Neural progenitor cell (in vitro differentiated cells): ENCODE measurements at places on chromosomes 2 and 18.

DNA sequence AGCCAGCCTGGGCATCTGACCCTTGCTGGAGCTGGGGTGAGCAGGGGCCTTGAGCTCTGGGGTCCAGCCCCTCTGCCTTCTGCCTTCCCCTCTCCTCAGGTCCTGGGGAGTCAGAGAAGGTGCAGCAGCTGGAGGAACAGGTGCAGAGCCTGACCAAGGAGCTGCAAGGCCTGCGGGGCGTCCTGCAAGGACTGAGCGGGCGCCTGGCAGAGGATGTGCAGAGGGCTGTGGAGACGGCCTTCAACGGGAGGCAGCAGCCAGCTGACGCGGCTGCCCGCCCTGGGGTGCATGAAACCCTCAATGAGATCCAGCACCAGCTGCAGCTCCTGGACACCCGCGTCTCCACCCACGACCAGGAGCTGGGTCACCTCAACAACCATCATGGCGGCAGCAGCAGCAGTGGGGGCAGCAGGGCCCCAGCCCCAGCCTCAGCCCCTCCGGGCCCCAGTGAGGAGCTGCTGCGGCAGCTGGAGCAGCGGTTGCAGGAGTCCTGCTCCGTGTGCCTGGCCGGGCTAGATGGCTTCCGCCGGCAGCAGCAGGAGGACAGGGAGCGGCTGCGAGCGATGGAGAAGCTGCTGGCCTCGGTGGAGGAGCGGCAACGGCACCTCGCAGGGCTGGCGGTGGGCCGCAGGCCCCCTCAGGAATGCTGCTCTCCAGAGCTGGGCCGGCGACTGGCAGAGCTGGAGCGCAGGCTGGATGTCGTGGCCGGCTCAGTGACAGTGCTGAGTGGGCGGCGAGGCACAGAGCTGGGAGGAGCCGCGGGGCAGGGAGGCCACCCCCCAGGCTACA is 3.8 kb downstream of the EMILIN1 start:
- DNase-seq = no peak

DNA sequence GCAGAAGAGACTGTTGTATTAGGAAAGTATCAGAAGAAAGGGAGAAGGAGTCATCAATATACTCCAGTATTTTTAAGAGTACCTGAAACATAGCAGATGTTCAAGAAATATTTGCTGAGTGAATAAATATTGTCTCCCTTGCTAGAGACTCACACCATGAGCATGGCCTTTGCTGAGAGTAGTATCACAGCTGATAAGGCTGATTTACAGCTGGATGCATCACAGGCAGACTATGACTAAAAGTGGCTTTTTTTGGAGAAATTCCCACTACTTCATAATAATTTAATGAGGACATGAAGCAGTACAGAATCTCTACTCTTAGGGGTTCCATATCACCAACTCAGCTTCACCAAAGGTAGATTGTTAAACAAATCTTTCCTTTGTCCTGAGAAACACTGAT is 373.3 kb downstream of the RBM43 start:
- no peak for DNase-seq

DNA sequence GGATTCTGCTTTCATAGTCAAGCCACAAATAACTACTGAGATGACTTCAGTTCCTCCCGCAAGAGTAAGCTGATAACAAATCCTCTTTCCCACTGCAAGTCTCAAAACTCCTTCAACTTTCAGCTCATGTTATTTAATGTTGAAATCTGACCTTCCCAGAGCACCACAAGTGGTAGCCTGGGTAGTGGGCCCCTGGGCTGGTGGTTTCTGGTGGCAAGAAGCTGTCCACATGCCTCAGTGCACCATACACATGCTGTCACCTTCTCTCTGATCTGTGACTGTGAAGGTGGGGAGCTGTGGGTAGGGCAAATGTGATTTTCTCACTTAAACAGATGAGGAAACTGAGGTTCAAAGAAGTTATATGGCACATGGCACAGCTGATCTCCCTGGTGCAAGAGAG is 246.1 kb upstream of the EPAS1 start:
- no peak for DNase-seq

GRCh38 chr2:230128623-230129342 is 60.1 kb upstream of the SLC16A14 start:
- no peak for DNase-seq

DNA sequence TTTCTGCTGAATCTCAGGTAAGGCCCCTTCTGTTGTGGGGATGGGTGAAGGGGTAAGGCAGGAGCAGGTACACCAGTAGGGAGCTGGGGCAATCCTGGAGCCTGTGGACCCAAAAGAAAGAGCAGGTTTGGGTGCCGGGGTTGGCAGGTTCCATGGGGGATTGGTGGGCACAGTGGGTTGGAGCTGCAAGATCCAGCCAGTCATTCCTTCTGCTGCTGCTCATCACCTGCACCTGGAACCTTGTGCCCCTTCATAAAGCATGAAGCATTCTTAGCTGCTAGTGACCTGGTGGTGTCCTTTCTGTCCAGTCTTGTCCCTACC is 24.9 kb downstream of the FHOD3 start:
- no peak for DNase-seq

GRCh38 chr2:141555876-141556470 is 574.8 kb downstream of the LRP1B start:
- DNase-seq = no peak

GRCh38 chr2:108594982-108595464 is 60.8 kb downstream of the LIMS1 start:
- DNase-seq = no peak

- DNase-seq = peak; percentile 97
Measured at GRCh38 chr2:218322768-218323525, 30.6 kb upstream of the TMBIM1 start.

- no peak for DNase-seq
Measured at GRCh38 chr2:207960911-207961310, 64.4 kb downstream of the PLEKHM3 start.

DNA sequence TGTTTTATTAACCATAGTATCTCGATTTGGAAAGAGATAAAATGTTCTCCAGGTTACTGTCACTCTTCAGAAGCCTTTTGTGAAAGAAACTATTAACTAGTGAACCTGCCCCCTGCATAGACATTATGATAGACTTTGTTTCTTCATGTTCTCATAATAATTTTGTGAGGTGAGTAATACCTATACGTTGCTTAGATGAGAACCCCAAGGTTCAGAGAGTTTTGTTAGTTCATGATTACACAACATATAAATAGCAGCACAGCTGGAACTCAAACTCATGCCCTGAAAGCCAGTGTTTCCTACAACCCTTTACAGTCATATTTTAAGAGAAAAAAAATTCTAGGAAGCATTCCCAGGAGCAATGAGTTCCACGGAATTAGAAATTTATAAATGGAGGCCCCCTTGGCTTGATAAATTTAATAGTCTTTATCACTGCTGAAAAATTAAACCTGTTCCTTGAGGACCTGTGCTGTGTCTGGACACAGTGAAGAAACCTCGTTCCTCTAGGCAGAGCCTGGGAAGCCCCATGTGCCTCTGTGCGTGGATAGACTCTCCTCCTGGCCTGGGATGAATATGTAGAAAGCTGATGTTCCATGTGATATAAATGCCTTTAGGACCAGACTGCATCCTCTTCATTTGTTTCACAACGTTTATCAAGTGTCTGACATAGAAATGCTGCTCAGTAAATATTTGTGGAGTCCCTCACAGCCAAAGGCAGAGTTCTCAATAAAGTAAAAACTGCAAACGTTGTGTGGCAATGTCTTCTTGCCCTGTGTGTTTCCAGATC is 1257.0 kb upstream of the GYPC start:
- no peak for DNase-seq

DNA sequence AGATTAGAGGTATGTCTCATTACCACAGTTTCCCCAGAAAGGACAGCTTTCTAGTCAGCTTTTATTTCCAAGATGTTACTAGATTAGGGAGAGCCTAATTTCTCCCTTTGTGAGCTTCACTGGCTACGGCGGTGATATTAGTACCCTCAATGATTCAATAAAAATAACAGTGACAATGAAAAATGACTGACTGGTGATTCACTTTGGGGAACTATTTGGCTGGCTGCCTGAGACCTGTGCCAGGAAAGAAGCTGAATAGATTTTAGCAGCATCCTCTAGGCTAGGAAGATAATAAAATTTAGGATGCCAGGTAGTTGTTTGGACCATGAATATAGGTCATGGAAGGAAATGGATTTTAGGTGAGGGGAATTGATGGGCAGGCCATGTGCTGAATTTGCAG is 178.7 kb downstream of the FMNL2 start:
- no peak for DNase-seq

GRCh38 chr18:11860594-11861450 is 9.6 kb downstream of the CHMP1B start:
- DNase-seq = no peak

GRCh38 chr2:235668782-235669181 is 174.9 kb downstream of the AGAP1 start:
- no peak for DNase-seq

DNA sequence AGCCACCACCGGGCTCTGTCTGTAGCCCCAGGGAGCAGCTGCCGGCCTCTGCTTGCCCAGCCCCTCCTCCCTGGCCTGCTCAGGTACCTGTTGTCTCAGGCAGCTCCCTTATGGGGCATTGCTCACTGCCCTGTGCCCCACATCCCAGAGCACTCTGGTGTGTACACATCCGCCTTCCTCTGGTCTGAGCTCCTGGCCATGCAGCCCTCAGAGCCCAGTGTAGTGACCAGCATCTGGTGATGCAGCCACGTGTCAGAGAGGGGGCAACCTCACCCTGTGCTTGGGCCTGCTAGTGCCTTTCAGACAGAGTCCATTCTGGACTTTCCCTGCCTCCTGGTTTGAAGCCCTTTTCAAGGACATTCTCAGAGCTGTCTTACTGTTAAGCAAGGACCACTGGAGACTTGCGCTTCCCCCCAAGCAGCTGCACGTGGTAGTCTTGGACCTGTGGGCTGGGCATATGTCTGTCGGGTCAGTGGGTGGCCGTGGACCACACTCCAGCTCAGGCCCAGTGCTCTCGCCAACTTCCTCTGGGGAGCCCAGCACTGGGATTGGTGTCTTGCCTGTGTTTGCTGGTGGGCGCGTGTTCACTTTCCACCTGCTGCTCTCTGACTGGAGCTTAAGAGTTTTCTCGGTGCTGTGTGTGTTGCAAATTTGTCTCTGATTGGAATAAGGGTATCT is 30.7 kb downstream of the DGKD start:
- no peak for DNase-seq

GRCh38 chr18:61368001-61368400 is 34.8 kb downstream of the CDH20 start:
- no peak for DNase-seq

DNA sequence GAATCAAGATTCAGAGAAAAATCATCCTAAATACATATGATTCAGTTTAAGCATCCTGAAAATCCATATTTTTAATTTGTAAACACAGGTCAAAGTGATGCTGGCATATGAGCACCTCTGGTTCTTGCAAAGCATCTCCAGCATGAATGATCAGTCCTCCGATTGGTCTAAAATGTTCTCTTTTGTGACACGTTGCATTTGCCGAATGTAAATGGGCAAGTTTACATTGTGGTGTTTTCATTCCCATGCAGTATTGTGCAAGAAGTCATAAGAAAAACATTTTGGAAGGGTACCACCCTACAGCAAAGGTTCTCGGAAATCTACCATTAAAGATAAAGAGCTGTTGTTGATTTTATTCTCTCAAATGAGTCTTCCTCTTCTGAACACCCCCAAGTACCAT is 108.0 kb upstream of the UNC80 start:
- no peak for DNase-seq

DNA sequence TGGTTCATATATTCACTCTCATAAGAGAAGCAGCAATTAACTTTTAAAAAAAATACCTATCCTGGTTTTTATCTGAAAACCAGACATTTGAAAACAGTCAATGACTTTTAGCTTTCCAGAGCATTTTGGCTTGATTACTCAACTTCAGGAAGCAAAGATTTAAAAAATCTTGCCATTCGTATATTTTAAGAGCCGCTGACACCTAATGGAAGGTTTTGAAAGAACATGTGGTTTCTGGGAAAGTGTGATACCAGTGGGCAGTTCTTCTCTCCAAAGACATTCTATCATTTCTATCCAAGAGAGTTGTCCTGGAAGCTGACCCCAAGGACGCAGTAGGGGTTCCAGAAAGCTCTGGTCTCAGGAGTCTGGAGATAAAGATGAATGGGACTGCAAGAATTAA is 234.7 kb downstream of the TTC32 start:
- DNase-seq = no peak

- DNase-seq = no peak
Measured at GRCh38 chr2:1541819-1542475, 128.7 kb downstream of the TPO start.

GRCh38 chr2:24958411-24958935 is 13.3 kb downstream of the DNAJC27 start:
- DNase-seq = no peak

DNA sequence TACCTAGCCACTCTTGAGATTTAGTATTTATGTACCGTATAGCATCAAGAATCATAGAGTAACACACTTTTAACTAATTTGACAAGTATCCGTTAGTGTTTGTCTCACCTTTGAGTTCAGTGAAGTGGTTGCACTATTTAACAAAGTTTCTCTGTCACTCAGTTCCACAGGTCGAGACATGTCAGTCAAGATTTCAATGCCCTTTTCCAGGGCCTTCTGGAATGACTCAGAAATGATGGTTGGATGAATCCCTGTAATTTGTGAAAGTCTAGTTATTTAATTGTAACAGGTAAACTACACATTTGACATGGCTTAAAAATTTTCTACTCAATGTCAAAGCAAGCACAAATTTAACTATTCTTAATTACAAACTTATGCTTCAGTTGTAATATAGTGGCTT is 9.7 kb downstream of the CCT4 start:
- DNase-seq = no peak

DNA sequence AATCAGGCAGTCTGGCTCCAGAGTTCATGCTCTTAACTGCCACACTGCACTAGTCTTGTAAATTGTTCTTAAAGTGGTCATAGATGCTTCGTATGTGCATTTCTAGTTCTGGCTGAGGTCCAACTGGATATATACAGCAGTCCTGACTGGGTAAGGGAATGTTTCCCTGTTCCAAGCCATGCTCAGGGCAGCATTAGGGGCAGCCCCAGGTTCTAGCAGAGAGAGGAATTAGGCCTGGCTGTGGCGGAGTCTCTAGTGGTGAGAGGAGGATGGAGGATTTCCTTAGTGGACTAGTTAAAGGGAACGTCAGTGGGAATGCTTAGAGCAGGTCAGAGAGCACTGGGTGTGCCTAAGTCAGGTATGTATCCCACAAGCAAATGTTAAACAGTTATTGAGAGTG is 28.0 kb downstream of the UBE2E3 start:
- peak; percentile 21 for DNase-seq

DNA sequence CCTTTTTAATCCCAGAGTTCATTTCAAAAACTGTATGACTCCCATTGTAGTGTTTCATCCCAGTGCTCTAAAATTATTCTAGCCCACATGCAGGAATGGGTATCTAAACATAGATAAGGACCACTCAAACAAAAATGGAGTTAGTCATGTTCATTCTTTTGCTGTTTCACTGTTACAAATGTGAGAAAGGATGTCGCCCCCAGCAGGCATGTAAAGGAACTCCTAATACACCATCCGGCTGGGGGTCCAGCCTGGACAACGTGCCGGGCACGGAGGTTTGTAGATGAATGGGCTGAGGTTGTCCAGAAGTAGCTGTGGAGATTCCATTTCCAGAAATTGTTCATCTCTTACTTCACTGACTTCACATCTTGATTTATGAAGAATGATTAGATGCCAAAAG is 101.9 kb upstream of the RAB12 start:
- DNase-seq = peak; percentile 47

GRCh38 chr2:3970791-3971651 is 267.6 kb downstream of the DCDC2C start:
- DNase-seq = no peak
